ENCODE measurements at places on chromosomes 5 and 9.

DNA sequence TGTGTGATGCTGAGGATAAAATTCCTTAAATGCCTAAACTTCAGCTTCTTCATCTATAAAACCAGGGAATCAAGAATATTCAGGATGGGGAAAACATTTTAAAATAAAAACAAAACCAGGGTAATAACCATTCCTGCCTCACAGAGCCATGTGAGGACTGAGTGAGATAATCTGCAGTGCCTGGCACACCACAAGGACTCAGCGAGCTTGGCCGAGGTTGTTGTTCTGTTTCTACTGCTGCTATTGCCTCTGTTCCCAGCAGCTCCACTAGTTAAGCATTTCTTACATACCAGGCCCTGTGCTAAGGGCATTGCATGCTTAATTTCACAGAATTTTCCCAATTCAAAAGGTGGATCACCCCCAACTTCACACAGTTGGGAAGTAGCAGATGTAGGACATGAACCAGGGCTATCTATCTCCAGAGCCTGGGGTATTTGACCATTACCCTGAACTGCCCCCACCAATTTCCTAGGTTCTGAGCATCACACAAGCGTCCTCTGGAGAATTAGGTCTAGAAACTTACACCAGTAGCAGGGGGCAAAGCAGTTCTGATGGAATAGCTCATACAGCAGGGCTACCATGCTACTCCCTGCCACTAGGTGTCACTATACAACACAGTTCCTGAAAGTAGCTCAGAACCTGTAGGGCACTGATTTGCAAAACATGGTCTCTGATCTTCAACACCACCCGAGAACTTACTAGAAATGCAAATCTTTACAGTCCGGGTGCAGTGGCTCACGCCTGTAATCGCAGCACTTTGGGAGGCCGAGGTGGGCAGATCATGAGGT, 74.3 kb downstream of the LRSAM1 start:
- no peak for DNase-seq

- no peak for DNase-seq
Observed at GRCh38 chr5:74041913-74042312, 415.9 kb downstream of the ARHGEF28 start.

- no peak for DNase-seq
Observed at GRCh38 chr9:4042991-4043390, 256.9 kb downstream of the GLIS3 start.

GRCh38 chr5:120405923-120406322, 58.2 kb upstream of the PRR16 start:
- peak; percentile 35 for DNase-seq

GRCh38 chr5:115770466-115770865, 46.0 kb downstream of the CDO1 start:
- no peak for DNase-seq

DNA sequence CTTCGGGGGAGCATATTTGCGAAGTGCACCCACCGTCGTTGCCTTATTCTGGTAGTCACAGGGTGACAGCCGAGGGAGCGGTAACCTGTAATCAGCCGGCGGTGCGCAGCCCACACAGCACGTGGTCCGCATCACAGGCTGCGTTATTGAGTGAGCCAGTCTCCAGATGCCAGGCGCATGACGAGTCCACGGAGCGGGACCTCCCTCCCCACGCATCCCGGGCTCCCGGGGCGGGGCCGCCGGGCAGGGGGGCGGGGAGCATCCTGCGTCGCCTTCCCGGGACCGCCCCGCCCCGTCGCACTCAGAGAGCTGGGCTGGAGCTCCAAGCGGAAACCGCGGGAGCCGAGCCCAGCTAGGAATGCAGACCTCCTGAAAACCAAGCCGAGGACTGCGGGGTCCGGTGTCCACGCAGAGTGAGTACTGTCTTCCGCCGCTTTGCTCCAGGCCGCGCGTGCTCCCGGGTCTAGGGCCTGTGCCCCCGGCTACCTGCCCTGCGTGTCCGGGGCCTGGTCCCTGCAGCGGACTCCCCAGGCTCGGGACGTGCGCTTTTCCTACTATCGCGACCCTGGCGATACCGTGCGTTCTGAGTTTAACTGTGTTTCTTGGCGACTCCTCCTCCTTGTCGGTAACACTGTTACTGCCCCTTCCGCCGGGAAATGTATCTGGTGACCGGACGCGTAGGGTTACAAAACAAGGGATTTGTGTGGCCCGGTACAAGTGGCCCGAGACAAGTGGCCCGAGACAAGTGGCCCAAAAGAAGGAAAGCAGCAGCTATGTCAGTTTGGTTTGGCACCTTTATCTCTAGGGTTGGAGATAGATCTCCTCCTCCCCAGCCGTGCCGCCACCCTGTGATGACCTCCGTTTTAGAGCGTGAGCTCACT, 40.6 kb downstream of the CAST start:
- DNase-seq, result peak; percentile 93

DNA sequence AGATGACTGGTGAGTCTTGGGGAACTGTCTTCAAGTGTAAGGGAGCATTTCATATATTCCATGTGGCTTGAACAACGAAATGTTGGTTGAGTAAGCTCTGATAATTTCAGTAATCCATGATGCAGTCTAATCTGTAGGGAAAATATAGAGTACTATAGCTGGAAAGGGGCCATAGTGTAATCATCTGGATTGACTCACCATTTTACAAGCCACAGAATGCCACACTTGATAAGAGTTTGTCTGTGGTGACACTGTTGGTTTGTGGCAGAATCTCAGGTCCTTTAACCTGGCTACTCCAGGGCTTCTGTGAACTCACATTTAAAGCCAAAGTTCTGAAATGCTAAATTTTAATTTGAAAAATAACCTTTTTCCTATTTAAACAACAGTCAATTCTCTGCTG, 16.3 kb upstream of the MAML1 start:
- no peak for DNase-seq

- no peak for DNase-seq
Observed at GRCh38 chr9:90058182-90058763, 453.5 kb downstream of the GADD45G start.

DNA sequence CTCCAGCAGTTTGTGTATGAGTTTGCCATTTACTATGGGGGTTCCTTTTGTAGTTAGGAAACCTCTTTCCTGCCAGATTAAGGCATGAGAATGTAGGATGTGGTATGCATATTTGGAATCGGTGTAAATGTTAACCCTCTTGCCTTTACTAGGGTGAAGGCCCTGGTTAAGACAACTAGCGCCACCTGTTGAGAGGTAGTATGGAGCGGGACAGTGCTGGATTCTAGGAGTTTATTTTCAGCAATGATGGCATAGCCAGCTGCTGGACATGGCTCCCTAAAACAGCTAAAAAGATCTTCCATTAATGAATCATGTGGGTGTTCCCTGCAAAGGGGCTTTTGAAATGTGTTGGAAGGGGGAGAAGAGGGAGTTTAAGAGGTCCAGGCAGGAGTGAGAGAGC, 30.7 kb upstream of the GPX3 start:
- no peak for DNase-seq

GRCh38 chr9:124941679-124942561, 1.0 kb upstream of the GOLGA1 start:
- peak; percentile 49 for DNase-seq

DNA sequence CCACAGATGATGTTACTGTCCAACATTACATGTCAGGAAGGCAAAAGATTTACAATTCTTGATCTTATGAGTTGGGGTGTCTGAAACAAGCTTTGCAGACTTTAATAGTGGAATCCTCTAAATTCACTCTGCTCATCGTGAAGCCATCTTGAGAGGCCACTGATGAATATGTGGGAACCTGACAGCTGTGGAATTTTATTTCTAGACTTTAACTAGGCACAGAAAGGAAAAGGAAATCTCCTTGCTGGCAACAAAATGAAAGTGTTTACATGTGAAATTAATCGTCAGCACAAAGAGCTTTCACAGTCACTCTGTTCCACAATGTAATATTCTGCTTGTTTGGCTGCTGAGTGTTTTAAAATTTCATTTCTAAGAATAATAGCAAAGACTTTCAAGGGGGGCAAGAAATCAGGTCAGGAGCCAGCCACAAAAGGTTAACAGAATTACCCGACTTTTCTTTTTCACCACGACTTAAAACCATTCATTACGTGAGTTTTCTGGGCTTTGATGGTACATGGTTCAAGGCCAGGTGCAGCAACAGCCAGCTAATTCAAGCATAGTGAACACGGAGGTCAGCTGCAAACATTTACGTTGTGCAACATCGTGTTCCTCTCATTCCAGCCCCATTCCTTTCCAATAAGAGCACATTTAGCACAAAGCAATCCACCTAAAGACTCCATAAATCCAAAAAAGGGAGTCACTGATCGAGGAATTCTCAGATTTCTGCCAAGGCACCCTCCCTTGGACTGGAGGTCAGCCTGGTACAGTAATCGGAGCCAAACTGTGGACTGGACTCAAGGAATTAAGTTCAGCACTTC, 14.6 kb downstream of the NREP start:
- peak; percentile 80 for DNase-seq

DNA sequence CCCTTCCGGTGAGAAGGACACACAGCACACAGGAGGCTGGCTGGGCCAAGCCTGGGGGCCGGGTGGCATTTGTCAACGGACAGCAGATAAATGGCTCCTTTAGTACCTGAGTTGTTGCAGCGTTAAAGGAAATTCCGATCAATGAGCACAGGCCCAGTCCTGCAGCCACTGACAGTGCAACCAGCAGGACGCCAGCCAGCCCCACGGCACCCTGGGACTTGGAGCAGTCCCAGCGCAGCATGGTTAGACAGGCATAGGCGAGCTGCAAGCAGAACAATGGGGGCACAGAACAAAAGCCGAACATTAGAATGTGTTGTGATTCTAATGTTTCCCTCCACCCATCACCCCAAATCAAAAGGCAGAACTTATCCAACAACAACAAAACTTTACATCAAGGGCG, 39.3 kb downstream of the PTCH1 start:
- no peak for DNase-seq

DNA sequence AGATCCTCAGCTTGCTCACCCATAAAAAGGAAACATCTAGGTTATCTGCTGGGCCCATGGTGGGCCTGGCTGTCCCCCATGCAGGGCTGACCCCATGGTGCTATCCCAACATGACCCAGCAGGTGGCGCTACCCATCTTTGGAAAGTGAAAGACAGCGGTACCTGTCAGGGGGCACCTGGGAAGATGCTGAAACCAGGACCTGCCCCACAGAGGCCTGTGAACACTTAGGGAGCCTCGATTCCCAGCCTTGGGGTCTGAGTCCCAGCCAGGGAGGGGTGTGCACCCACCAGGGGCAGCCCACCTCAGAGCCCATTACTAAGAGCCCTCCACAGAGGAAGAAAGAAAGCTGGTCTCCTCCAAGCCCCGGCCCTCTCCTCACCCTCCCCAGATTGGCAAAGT, 46.6 kb upstream of the IPPK start:
- DNase-seq, result no peak

DNA sequence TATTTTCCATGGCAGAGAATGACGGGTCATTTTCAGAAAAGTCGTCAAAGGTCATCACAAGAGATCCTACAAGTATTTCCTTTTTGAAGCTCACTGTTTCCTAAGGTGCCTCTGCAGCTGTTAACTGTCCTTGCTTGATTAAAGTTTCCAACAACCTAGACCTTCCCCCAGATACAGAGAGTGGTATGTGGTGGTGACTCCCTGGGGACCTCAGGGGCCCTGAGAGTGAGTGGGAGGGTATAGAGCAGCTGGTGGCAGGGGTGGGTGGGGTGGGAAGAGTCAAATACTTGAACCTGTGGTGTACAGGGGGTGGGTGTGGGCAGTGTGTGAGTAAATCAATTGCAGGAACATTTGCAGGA, 1.6 kb upstream of the CD72 start:
- DNase-seq, result no peak

- no peak for DNase-seq
Observed at GRCh38 chr9:107630156-107630555, 140.6 kb upstream of the KLF4 start.

- no peak for DNase-seq
Observed at GRCh38 chr5:177357459-177358351, at the start of gene RGS14. Gene RGS14 (plus strand): TSS chr5:177357924. CDS start chr5:177358025, 101 bp downstream.

DNA sequence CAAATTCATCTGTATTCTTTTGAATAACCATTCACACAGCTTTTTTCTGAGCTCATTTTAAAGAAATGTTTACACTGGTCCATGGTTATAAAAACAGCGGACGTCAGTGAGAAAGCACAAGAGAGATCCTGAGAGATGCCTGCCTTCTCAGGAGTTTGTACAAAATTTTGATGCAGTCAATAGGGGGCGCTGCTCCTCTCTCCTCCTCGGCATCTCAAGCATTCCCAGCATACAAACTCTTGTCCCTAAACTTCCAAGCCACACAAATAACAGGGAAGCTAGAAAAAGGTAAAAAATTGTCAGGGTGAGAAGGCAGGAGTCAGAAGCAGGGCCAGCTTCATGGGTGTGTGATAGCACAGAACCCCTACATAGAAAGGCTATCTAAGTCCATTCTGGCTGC, 11.2 kb upstream of the CCDC152 start:
- DNase-seq, result no peak

All from kidney glomerular epithelial cell (primary cell).